ENCODE measurements at places on chromosomes 5 and 9.

- DNase-seq: no peak
These were observed 189.2 kb upstream of the NR3C1 start for GRCh38 chr5:143592648-143593047.

DNA sequence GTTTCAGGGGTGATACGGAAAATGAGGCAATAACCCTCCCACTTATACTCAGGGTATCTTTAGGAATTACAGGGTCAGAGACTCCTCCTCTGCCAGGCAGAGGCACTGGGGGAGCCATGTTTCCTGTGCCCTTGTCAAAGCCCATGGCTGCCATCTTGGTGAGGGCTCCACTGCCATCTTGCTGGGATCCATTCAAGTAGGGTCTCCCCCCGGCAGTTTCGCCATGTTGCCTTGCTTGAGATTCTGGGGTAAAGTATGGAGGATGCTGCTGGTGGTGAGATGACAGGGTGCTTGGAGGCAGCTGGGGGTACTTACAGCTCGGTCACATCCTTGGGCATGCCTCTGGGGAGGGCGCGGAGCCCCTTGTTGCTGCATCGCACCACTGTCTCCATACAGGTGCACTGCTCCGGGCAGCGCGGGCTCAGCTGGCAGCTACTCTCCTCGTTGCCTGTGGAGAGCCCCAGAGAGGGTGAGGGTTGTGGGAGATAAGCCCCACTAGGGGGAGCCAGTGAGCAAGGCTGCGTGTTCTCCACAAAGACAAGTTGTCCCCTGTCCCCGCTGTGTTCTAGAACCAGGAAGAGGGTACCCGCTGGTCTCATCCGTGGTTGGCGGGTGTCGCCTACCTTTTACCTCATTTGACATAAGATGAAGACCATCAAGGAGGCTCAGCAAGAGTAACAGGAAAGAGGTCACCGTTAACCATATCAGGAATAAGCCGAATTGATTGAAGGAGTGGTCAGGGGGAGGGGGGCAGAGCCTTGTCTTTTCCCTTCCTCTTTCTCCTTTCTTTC lies 169.0 kb upstream of the PANK3 start:
- no peak for DNase-seq

- no peak for DNase-seq
These were observed 55.4 kb downstream of the SEMA4D start for GRCh38 chr9:89442501-89442978.

GRCh38 chr5:151718646-151719045 lies 31.9 kb upstream of the SPARC start:
- no peak for DNase-seq

GRCh38 chr9:128503870-128504269 lies 649 bp upstream of the GLE1 start:
- DNase-seq: no peak

DNA sequence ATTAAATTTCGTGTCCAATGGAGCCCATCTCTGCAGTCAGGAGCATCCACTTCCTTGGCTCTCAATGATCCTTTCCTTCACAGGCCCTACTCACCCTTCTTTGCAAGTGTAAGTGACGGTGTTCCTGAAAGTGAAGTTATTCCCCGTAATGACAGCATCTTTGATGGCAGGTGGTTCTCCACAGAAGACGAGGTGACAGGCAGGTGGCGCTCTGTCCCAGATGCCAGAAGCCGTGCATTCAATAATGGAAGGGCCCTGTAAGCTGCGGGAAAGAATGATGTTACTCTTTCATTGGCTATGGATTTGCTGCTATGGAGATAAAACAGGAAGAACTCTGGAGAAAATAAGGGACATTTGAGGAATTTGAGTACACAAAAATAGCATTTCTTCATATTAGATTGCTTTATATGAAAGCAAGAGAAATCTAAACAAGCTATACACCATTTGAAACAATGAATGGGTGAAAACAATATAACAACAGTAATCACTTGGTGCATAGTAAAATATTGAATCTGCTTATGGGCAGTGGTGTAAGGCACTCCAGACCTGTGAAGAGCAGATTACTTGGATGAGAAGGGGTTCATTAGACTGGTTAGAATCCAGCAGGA lies 89.9 kb upstream of the TXNDC8 start:
- no peak for DNase-seq

DNA sequence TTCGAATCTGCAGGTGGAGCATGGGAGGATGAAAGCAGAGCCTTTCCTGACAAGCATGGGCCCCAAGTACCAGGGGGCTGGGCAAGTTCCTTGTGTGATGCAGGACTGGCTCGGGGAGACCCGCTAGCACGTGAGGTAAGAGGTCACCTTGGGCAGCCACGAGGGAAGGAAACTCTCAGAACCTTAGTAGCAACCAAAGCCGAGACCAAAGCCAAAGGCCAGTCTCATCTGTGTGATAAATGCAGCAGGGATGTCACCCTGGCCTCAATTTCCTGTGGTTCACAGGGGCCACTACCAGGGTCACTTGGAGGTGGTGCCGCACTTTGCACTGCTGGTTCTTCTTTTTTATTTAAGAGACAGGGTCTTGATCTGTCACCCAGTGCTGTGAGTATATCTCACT lies 39.5 kb downstream of the PRRT1B start:
- no peak for DNase-seq

- no peak for DNase-seq
These were observed 151.0 kb downstream of the GCNT1 start for GRCh38 chr9:76610011-76610352.

- DNase-seq: no peak
These were observed 25.1 kb upstream of the FANCC start for GRCh38 chr9:95342571-95342970.

- DNase-seq: no peak
These were observed 368.9 kb downstream of the CDH9 start for GRCh38 chr5:26669523-26669922.

DNA sequence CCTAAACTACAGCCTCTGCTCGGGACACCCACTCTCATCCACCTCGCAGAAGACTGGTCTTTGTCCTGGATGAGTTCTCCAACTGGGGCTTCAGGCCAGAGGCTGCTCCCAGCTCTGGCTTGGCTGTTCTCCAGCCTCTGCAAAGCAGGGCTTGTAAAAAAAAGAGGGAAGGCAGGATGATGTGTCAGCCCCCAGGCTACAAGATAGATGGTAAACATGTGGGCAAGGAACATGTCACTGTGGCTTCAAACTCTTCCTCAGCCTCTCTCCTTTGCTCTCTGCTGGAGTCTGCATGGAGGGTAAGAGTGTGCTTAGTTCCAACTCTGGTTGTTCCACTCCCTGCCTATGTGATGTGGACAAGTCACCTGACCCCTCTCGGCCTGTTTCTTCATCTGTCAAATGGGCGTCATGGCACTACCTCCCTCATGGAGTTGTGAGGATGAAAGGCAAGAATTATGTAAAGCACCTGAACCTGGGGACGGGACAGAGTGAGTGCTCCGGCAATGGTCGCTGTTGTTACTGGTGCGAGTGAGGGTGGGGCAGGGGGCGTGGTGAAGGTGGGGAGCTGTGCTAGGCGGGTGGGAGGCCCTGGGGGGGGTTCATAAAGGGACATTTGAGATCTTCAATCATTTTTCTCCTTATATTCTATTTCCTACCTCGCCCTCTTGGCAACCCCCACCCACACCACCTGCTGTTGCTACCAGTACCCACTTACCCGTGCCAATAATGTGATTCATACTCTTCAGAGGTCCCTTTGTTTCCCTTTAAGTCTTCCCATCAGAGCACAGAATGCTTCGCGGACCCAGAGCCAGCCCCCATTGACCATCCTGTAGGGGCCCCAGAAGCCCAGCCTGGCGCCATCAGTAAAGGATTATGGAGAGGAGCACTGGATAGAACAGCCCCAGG lies 6.8 kb upstream of the ZNF79 start:
- DNase-seq: no peak

GRCh38 chr5:35821513-35821912 lies 35.2 kb upstream of the IL7R start:
- DNase-seq: no peak

DNA sequence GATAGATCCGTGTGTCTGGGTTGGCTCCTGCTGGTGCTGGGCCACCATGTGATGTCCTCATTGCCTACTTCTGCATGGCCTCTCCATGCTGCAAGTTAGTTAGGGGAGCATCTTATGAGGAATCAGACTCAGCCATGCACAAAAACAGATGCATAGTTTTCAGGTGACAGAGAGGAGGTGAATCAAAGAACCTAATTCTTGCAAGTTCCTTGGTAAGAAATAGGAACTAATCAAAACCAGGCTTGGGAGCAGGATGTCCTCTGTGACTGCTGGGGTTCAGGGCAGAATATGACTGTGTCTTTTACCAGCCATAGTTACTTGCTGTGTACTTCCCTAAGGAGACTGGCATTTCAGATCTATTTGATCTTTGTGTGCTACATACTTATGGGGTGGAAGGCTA lies 61.6 kb downstream of the C9orf152 start:
- no peak for DNase-seq

DNA sequence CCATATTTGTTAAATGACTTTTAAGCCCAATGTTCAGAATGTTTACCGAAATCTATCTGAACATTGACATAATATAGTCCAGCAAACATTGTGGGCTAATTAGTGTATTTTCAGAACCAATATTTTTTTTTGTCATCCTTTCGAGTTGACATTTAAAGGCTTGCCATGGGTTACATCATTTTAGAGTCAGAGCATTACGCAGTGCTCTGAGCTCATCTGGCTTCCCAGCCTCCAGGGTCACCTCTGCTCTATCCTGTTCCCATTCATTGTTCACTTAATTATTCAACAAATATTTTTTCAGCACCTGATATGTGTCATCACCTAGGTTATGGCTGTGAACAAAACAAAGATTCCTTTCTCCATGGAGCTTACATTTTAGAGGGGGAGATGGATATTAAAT lies 80.2 kb downstream of the SREK1 start:
- no peak for DNase-seq

DNA sequence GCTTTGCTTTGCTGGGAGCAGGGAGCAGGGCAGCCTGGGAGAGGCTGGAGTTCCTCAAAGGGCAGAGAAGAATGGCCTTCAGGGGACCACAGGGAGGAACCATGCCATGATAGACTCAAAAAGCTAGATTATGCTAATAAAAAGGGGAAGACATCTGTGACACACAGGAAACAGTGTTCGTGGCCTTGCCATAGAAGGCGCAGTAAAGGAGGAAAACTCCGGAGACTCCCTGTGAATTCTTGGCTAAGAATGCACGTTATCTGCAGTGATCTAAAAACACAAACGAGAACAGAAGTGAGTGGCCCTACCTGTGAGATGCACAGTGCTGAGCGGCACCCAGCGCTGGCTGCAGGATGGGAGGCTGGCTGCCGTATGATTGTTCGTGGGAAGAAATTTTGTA lies 15.9 kb upstream of the LTC4S start:
- no peak for DNase-seq

DNA sequence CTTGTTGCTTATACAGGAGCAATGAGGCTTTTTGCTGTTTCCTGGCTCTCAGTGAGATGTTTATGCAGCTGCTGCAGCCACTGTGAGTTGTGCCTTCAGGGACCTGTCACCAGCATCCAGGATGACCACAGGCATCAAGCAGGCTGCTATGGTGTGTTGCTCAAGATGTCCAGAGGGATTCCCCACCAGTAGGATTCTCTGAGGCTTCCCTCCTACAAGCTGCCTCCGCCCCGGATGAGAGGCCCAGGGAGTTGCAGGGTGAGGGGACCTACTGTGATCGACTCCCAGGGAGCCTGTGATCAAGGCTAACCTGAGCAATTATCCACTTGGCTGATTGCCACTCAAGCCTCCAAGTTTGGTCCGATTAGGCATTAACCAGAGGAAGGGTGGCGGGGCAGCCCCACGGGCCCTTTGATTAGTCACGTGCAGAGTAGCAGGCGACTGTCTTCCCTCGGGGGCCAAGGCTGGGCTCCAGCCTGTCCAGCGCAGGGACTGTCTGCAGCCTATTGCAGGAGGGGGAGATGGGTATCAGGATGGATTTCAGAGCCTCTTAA lies 1.8 kb upstream of the FAT2 start:
- no peak for DNase-seq

- DNase-seq: no peak
These were observed 1729.2 kb upstream of the WWC1 start for GRCh38 chr5:166562246-166562645.

DNA sequence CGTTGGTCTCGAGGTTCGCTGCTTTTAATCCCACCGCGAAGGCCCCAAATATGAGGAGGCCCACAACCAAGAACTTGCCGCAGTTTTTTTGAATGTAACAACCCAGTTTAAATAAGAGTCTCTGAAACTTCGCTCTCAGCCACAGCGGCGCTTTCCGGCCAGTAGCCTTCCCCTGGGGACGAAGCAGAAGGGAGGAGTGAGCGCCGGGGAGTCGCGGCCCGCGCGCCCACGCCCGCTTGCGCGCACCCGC lies 10.4 kb downstream of the PTCH1 start:
- DNase-seq: no peak

DNA sequence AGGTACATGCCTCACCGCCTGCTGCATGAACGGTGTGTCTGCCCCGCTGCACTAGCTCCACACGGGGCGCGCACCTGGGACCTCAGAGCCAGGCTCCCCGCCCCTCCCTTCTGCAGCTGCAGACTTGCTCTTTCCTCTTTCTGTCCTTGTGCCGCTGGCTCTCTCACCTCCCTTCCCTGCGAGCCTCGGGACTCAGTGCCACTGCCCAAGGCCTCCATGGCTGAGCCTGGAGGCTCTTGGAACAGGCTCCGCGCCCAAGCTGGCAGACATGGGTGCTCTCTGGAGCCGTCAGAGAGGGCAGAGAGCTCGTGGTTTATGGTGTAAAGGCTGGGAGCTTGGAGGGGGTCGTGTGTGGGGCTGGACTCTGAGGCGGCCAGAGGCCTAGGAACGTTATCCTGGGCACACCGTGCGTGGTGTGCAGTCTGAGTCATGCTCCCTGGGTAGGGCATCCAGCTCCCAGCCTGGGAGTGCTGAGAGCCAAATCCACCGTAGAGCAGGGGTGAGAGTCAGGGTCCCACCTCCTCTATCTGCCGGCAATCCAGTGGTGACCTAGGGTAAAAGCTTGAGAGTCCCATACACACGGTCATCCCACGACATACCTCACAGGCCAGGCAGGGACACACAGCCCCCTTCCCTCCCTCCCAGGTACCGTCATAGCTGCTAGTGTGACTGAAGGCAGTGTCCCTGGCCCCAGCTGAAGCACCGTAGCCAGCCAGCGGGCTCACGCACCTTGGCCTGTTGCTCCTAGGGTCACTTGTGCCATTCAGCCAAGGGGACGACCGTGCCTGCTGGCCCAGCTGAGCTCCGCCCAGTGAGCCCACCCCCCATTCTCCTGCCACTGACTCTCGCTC lies 22.4 kb downstream of the GOLGA2 start:
- no peak for DNase-seq

DNA sequence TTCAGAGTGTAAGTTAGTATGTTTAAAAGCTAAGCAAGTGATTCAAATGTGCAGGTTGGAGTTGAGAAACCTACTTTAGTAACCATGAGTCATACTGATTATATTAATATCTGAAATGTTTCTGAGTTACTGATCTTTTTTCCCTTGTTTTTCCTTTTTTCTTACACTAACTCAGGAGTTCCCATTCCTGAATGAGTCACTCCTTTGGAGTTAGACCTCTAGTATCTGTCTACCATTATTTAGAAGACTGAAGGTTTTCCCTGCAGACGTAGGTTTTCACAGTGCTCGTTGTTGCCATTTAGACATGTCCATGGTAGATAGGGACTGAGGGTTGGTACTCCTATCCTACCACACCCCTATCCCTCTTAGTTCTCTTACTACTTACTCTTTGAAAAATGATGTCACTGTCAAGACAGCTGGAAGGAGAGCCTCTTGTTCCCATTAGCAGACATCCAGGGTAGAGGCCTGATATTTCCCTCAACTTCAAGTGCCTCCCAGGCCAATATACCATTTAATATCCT lies 20.2 kb downstream of the OCLN start:
- DNase-seq: no peak
